ENCODE measurements at places on chromosomes 16 and 17.
A peak's percentile ranks its signal among the peaks of the same experiment; 100 is the strongest.

- DNase-seq: no peak
Observed at GRCh38 chr16:85564277-85565051, 48.7 kb upstream of the GSE1 start.

- peak; percentile 77 for DNase-seq
Observed at GRCh38 chr17:80101946-80102663, 724 bp downstream of the GAA start.

GRCh38 chr17:78677303-78678221, 100.4 kb upstream of the DNAH17 start:
- DNase-seq: no peak

- DNase-seq: no peak
Observed at GRCh38 chr16:20883554-20884239, 16.5 kb downstream of the DCUN1D3 start.

DNA sequence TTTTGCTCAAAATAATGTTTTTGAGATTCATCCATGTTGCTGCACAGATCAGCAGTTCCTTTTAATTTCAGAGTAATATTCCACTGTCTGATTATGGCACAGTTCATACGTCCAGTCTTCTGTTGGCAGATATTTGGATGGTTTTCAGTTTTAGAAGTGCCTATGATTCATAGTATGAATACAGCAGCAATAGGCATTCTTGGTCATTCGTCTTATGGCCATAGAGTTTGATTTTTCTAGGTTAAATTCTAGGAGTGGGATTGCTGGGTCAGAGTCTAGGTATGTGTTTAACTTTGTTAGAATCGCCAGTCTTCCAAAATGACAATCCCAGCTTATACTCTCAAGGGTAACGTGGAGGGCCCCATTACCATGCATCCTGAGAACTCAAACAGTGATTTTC, 11.5 kb upstream of the IL34 start:
- peak; percentile 63 for DNase-seq

GRCh38 chr17:83099570-83100181, 20.3 kb downstream of the METRNL start:
- no peak for DNase-seq

DNA sequence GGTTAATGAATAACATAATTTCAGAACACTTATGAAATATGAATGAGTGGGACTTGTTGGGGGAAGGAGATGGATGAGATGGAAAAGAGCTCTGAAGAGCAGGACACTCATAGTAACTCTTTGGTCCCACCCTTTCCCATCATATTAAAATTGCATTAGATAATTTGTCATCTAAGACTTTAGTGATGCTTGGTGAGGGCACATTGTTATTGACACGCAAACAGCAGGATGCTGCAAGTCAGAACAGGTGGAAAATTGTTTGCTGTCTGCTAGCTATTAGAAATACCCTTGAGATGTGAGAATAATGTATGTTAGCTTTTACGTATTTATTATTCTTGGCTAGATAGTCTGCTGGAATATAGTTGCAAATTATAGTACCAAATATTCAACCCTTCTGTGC, 75.7 kb downstream of the TANC2 start:
- no peak for DNase-seq

GRCh38 chr17:43816336-43817320, 16.3 kb downstream of the MPP3 start:
- DNase-seq: no peak

DNA sequence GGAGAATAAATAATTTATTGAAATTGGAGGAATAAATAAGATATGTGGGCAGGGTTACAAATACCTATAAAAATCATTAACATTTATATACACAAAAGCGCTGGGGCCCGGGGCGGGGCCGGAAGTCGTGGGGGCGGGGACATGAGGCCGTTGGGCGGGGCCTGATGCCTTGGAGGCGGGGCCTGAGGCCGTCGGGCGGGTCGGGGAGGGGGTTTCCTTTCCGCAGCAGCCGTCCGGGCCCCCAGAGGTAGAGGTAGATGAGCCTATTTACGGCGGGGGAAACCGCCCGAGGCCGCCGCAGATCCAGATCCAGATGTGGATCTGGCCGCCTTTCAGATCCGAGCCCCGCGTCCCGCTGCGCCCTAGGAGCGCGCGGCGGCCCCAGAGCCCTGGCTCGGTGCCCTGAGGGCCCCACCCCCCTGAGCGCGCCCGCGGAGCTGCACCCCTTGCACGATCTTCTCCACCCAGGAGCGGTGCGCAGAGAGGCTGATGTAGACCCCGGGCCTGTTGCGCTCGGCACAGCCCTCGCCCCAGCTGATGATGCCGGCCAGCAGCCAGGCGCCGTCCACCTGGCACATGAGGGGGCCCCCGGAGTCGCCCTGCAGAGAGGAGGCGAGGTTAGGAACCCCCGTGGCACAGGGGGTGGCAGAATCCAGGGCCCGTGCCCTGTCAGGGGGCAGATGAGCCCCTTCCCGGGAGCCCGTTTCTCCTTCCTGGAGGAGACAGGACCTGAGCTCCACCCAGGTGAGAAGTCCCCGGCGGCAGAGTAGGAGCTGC, 5.1 kb downstream of the PRSS22 start:
- no peak for DNase-seq

DNA sequence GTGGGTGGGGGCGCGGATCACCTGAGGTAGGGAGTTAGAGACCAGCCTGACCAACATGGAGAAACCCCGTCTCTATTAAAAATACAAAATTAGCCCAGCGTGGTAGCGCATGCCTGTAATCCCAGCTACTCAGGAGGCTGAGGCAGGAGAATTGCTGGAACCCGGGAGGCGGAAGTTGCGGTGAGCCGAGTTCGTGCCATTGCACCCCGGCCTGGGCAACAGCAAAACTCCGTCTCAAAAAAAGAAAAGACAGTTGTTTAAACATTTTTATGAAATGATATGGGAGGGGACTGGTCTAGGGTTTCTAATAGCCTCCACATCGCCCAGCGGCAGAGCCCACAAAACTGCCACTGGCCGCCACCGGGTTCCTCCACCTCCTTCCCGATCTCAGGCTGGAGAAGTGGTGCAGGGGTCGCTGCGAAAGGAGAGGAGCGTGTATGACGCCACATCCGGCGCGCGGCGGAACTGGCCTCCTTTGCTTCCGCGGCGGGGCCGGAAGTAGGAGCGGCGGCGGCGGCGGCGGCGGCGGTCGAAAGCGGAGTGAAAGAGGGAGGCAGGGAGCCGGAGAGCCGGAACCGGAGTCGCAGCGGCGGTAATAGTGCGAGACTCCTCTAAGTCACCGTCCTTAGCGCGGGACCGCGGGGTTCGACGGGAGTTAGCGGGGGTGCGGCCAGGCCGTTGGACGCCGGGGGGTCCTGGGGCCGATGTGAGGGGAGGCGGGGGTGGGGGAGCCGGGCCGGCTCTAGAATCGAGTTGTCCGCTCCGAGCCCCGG, at the start of gene PPP4C:
Gene PPP4C, plus strand, starts transcription at position 492 of the 773 bp plus-strand sequence. CDS start 384 bp downstream, outside the sequence.
- DNase-seq: peak; percentile 88

DNA sequence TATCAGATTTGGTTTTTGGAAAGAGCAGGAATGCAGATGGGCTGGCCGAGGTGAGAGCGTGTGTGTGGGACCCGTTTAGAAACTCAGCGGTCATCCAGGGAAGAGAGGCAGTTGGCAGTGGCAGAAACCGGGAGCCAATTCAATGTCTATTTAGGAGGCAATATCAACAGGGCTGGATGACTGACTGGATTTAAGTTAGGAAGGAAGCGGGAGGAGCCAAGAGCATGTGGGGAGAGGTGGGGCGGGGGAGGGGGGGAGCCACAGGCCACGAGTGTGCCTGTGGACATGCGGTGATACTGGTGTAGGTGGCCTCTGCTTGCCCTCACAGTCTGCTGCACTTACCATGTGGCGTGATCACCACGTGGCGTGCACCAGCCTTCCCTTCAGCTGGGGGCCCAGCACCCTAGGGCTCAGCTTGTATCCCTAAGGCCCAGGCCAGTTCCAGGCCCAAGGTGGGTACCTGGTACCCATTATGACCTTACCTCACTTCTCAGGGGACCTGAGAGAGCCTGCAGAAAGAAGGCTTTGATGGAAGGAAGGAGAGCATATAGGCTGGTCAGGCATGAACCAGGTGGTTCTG, 10.8 kb upstream of the TPPP3 start:
- DNase-seq: no peak

- DNase-seq: no peak
Observed at GRCh38 chr16:78303946-78304345, 204.5 kb downstream of the WWOX start.

GRCh38 chr17:35984140-35984539, 2.4 kb downstream of the CCL14 start:
- DNase-seq: no peak

GRCh38 chr17:50660887-50661345, 26.2 kb downstream of the ABCC3 start:
- DNase-seq: no peak

DNA sequence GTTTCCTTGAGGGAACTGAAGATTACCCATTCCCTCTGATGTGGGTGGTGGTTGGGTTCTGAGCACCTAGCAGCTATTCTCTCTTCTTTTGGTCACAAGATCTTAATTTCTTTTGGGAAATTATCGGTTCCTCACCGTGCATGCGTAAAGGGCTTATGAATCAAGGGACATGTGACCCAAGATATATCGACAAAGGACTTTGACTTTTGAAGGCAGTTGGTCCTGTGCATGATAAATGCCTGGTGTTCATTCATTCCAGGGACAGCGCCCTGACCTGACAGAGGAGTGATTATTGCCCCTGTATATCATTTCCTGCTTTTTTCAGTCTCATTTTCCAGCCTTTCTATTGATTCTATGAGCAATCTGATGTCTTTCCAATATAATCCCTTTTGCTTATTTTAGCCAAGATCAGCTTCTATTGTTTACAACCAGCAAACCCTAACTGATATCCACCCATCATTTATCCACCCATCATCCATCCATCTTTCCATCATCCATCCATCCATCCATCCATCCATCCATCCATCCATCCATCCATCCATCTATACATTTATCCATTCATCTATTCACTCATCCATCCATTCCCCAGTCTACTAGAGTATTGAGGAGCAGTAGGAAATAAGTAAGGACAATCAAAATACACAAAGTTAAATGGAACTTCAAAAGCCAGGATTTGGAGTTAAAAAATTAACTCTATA, 25.1 kb downstream of the ASIC2 start:
- DNase-seq: no peak

GRCh38 chr16:12061336-12062055, 85.0 kb downstream of the SNX29 start:
- DNase-seq: peak; percentile 36

GRCh38 chr16:8686879-8687278, 12.5 kb downstream of the ABAT start:
- no peak for DNase-seq

DNA sequence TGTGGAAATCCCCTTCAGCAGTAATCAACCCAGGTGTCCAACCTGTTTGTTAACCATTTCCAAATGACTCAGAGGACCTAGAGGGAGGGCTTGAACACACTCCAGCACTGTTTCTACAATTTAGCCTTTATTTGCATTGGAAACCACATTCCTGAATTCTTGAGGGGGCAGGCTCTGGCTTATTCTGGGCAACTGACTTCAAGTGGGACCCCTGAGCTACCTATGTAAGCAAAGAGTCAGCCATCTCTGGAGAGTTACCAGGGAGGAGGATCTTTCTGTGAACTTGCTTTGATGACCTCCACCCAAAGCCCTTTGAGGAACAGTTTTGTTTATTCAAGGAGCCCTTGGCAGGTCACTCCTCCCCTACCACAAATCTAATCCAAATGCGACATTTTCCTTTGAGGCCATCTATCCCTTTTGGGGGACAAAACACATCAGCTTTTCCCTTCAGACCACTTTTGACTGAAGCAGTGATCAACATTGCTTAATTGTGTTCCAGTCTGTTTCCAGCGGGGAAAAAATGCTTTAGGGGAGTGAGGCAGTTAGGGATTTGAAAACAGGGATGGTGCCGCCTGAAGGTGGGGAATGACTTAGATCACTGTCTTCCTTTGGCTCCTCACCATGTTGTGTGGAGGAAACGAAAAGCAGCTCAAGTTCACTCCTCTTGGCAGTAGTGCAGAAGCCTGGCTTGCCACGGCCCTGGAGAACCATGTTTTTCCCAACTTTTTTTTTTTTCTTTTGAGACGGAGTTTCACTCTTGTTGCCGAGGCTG, 46.2 kb downstream of the TUBD1 start:
- DNase-seq: peak; percentile 94

- DNase-seq: no peak
Observed at GRCh38 chr17:66751771-66752170, 83.1 kb upstream of the CACNG5 start.

DNA sequence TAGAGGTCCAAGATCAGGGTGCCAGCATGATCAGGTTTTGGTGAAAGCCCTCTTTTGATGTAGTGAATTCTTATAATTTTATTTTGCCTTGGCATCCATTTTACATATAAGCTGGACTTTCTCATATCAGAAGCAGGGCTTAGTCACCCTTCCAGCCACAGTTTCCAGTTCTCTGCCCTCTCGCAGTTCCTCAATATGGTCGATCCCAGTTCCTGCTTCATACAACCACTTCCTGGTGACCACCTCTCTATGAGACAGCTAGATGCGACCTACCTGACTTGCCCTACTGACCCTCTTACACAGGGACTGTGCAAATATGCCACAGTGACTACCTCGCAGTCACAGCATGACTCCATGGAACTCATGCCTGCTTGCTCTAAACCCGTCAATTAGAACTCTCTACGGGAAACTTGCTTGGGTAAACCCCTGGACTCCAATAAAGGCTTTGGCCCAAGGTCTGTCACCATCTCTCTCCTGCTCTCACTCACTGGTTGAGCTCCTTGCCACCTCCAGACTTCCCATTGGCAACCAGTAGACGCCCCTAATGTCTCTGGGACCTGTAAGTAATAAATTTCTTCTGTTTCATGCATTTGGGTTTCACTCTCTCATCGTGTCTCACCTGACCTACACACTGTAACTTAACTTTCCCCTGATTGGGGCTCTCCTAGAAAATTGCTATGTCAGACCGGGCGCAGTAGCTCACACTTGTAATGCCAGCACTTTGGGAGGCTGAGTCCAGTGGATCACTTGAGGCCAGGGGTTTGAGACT, 21.4 kb downstream of the CD300LG start:
- DNase-seq: no peak

- DNase-seq: no peak
Observed at GRCh38 chr16:53752560-53752959, 48.6 kb downstream of the FTO start.

DNA sequence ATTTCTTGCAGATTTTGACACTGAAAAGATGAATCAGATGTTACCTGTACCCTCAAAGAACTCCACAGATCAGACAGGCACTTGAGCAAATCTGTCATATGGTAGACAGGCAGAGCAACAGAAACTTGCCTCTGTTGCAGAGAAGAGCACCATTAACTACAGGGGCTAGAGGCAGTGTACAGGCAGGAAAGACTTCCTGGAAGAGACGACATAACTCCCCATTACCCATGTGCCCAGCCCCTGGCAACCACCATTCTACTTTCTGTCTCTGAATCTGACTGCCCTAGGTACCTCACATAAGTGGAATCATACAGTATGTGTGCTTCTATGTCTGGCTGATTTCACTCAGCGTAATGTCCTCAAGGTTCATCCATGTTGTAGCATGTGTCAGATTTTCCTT, 15.5 kb downstream of the GFOD2 start:
- DNase-seq: no peak

- DNase-seq: peak; percentile 73
Observed at GRCh38 chr16:86391486-86391885, 118.8 kb upstream of the FOXF1 start.

GRCh38 chr17:67056746-67057490, 12.6 kb downstream of the CACNG1 start:
- DNase-seq: no peak

Measured in IMR-90 (cell line).